Activated CD4-positive, alpha-beta T cell treated with anti-CD3 and anti-CD28 coated beads for 4 hours (primary cell): ENCODE measurements at places on chromosomes 16 and 17.

GRCh38 chr16:9115277-9115676, 23.8 kb downstream of the HAPSTR1 start:
- DNase-seq = no peak

DNA sequence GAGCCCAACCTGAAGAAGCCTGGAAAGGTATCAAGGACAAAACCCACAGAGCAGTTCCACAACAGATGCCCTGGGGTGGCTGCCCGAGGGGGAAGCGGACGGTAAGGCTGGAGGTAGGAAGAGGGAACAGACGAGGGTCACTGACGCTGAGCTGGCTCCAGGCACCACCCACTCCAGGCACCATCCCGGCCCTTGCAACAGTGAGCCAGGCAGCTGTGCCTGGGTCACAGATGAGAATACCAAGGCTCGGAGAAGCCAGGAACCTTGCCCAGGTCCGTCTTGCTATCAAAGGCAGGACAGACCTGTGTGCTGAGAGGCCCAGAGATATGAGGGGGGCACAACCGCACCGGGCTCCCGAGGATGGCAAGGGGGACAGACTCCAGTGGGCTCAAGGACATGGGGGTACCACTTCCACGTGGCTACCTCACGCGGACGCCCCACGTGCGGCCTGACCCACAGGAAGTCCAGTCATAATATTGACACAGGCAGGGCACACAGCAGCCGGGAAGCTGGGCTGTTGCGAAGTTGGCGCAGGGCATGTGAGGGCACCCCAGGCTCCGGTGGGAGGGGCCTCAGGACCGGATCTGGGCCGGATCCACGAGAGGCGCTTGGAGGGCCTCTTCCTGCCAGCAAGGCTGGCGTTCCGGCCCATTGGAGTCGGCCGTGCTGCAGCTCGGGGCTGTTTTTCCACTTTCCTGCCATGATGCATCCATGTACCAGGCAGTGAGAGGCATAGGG, 29.9 kb downstream of the PEMT start:
- DNase-seq = no peak

DNA sequence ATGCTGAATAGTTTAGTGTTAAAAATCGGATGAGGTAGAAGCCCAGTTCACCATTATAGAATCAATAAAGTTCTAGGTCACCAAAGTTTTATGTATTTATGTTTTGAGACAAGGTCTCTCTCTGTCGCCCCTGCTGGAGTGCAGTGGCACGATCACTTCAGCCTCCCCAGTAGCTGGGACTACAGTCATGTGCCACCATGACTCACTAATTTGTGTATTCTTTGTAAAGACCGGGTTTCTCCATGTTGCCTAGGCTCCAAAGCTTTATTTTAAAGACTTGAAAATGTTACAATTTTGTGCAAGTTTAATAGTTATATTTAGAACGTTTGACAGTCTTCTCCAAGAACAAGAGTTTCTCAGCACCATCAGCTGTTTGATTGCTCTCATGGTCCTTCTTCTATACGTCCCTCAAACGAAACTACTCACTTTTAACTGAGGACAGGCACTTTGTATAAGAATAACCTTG, 32.1 kb downstream of the NDE1 start:
- DNase-seq = peak; percentile 30

DNA sequence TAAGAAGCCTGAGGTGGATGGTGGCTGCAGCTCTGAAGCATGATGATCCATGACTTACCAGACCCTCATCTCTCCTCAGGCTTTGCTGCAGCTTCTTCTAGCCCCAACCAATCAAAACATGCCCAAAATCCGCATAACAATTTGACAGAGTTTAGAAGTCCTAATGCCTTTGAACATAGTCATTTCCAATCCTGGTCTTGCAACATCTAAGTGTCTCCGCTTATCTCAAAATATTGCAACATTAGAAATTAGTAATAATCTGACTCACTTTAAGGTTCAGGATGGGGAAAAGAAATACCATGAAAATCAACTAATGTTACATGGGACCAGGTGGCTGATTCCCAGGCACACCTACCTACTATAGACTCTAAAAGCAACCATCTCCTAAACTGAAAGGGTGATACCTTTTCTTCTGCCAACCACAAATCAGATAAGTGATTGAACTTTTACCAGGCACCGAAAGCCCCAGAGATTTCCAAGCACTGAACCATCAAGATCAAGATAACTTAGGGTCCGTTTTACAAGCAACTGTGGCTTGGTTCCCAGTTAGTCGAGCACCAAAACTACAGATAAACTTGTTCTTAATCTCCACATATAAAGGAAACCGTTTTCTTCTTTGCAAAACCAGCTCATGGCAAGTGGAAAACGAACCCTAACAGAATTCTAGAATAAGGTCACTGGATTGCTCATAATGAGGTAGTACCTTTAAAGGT, 14.0 kb downstream of the ERN1 start:
- DNase-seq = no peak

DNA sequence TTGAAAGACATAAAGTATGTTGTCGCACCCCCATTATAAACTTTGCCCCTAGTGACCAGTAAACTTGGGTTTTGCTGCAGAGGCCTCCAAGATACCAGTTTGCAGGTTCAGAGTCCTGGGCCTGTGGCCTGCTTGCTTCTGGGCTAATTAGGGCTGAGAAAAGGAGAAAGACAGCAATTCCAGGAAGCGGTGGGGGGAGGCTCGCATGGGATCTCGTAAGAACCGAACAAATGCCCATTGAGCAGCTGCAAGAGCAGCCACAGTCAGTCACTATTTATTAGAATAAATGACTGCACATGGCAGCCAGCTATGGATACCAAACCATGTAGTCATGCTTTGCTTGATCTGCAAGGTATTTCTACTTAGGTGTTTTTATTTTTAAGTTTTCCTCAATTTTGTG, 4.9 kb downstream of the SHISA9 start:
- no peak for DNase-seq

- DNase-seq = no peak
These were observed 15.5 kb downstream of the TK2 start for GRCh38 chr16:66534376-66534799.

DNA sequence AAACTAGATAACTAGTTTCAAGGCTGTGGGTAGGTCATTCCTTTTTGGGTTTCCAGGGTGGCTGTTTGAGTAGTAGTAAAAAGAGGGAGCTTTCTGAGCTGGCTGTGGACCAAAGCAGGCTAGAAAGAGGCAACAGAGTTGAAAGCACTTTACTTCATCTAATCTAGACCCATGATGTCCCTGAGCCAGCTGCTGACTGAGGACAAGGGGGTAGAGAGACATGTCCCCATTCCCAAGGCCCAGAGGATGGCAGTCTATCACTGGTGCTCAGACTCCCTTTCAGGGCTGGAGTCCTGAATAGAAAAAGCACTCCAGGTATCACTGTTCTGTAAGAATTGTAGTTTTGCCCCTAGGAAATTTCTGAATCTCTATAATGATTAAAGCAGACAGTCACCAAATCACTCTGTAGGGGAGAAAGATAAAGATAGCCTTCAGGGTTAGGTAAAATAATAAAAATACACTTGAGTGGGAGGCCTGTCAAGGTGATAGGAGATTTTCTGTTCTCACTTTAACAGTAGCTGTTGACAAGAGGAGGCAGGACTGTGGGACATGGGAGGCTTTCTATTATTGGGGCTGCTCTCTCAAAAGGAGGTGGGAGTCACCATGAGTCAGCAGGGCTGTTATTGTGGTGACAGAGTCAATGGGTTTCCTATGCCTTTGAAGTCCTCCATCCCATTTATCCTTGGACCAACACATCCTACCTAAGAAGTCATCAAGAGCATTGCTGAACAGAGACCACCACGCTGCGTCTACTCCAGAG, 190.2 kb upstream of the MPHOSPH6 start:
- DNase-seq = no peak

GRCh38 chr16:2798723-2799204, 494 bp downstream of the PRSS41 start:
- DNase-seq = no peak

DNA sequence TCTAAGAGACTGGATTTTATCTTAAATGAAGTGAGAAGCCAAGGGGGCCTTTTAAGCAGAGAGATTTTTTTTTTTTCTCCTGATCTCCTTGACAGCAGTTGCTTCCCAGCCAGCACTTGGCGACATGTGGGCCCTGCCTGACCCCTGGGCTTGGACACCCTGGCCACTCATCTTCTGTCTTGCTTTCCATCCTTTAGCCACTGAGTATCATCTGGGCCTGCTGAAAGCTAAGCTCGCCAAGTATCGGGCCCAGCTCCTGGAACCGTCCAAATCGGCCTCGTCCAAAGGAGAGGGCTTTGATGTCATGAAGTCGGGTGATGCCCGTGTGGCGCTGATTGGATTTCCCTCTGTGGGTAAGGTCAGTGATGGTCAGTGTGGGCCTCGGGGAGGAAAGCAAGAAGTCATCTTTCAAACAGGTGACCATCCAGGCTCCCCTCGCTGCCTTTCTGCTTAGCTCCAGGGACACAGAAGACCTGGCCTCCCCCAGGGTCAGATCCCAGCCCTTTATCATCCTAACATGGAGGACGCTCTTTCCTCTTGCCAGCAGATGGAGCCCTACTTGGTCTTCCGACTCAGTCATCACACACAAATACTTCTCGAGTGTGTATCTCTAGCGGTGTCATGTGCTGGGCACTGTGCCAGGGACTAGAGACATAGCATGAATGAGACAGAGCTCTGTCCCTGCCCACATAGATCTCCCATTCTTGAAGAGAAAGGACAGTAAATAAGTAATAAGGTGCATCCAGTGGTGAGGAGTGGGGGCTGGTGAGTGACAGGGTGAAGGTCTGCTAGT, 6.1 kb downstream of the DRG2 start:
- DNase-seq = no peak
